ENCODE measurements at places on chromosomes 3 and 15.

- DNase-seq = peak; percentile 70
Observed at GRCh38 chr3:112074616-112075497, 11.3 kb upstream of the C3orf52 start.

DNA sequence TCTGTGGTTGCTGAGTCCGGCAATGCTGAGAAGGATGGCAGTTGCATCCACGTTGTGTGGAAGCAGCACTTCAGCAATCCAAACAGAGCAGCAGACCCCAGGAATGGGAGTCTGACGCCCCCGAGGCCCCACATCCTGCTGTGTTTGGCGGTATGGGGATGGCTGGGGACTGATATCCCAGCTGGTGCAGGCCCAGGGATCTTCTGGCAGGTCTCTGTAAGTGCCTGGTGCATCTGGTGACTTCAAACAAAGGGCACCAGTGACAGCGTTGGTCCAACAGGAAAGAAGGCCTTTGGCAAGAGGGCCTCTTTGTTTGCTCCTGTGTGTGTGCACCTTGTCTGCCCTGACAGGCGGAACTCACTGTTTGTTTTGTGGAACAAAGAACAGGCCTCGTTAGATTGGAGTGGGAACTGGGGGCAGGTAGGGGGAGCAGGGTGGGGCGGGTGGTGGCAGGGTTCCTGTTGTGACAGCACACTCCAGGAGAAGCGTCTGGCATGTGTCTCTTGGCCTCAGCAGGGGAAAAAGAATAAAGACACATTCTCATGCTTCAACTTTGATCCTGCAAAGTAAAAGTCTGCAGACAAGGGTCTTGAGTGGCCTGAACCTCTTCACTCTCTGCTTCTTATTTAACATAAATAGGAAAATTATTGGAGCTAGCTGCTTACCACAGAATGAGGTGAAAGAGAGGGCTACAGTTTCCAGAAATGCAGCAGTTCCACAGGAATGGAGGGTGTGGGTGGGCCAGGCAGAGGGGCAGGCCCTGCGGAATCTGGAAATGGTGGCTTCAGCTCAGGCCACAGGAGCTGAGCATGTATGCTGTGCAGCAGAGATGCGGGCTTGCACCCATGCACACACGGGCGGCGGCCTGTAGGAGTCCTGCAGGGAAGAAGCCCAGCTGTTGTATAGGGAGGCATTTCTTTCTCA, 94.5 kb upstream of the MYZAP start:
- peak; percentile 56 for DNase-seq

- DNase-seq = no peak
Observed at GRCh38 chr3:157508461-157508860, 5.2 kb upstream of the VEPH1 start.

GRCh38 chr3:177300039-177300833, 103.0 kb upstream of the TBL1XR1 start:
- no peak for DNase-seq

DNA sequence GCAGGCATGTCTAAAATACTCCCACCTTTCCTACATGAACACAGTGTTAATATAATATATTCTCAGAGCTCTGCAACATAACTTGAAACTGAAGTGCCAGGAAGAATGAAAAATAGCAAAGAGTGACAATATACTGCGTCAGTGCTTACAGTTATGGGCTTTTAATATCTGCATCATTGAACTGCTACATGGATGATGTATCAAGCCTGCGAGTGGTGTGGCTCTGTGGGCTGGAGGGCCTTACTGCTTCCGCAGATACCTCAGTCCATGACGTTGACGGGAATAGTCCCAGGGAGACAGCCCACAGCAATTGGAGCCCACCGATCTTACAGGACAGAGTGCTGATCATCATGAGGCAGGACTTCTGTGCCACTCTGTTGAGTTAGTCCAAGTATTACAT, 727.0 kb downstream of the NR2F2 start:
- DNase-seq = no peak

GRCh38 chr3:177647341-177647740, 450.1 kb upstream of the TBL1XR1 start:
- DNase-seq = no peak

GRCh38 chr3:29373131-29373680, 92.3 kb downstream of the RBMS3 start:
- no peak for DNase-seq

DNA sequence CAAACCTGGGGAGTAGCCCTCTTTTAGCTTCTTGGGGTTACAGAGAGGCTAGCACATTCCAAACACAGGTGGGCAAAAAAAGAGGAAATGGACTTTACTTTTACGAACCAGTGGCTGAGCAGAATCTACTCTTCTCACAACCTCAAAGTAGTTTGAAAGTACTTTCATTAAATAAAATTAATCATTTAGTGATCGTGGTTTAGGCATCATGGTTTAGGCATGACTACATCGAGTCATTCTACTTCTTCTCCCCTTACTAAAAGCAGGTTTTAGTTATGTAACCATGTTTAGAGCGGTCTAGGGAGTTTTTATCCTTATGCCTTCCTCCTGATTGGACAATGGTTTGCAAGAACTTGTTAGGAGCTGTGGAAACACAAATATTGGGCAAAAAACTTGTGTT, 2.5 kb upstream of the GREM1 start:
- DNase-seq = no peak

DNA sequence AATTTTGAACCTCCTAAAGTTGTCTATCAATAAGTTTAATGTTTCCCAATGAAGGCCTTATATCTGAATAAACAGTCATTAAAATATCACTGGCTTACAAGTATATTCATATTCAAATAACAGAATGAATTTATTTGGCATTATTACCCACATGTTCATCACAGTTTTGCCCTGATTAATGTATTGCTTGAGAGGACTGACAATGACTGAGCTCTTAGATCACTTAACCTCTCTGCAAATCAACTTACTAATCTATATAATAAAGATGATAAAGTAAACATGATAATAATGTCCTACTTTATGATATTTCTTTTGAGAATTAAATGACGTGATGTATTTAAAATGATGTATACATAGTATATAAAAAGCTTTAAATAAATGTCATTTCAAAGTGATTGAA, 532.0 kb upstream of the GBE1 start:
- no peak for DNase-seq

GRCh38 chr3:151327571-151328198, 1.7 kb downstream of the P2RY13 start:
- DNase-seq = peak; percentile 3

DNA sequence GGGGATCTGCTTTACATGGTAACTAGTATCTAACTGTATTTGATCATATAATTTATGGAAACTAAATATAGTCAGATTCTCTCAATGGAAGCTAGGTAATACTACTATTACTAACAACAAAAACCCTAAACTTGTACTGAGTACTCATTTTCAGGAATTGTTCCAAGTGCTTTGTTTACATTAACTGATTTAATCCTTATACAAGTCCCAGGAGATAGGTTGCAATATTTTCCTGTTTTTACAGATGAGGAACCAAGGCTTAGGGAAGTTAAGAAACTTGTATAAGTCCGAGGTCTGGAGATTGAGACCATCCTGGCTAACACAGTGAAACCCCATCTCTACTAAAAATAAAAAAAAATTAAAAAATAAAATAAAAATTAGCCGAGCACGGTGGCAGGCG, 7.5 kb upstream of the MTHFS start:
- DNase-seq = no peak

DNA sequence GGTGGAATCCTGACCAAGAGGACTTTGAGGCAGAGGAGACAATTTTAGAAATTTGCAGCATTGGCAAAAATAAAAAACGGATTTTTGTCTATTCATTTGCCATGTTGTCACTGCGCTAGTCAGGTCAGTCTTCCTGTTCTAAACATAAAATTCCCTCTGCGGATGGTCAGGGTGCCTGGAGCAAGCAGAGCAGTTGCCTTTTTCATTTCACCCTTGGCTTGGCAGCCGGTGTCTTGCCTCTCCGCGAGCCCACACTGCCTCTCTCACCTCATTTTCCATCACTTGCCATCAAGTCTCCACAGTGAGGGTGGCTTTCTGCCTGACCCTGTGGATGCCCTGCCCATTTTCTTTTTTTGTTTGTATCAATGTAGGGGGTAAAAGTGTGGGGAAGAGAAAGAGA, 396.1 kb downstream of the LRTM1 start:
- no peak for DNase-seq

GRCh38 chr3:37949866-37950265, 40.7 kb upstream of the VILL start:
- no peak for DNase-seq

- no peak for DNase-seq
Observed at GRCh38 chr15:88845616-88846015, 42.4 kb downstream of the ACAN start.

DNA sequence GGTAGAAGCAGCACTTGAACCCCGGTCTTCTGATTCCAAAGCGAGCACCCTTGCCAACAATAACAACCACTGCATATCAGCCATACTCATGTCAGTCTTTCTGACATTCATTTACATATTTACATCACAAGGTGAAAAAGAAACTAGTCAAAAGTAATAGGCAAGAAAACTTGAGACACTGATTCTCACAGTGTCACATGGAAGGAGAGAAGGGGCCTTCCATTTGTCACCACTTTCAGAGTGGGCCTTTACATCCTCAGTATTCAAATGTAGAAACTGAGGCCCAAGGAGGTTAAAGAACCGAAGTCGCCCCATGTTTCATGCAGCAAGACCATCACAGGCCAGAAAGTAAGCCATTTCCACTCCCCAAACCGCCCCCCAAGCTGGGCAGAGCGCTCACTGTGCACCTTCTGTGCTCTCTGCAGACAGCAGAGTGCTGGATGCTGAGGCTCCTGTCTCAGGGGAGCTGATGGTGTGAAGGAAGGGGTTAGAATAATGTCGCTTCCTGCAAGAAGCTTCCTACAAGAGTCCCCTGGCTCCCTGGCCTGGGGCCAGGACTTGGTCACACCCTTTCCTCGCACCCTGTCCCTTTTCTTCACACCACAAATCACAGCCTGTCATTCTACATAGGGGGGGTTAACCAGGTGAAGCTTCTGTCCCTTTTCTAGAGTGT, 260.1 kb downstream of the UACA start:
- DNase-seq = no peak

GRCh38 chr3:105430455-105430854, 63.7 kb downstream of the ALCAM start:
- DNase-seq = no peak

DNA sequence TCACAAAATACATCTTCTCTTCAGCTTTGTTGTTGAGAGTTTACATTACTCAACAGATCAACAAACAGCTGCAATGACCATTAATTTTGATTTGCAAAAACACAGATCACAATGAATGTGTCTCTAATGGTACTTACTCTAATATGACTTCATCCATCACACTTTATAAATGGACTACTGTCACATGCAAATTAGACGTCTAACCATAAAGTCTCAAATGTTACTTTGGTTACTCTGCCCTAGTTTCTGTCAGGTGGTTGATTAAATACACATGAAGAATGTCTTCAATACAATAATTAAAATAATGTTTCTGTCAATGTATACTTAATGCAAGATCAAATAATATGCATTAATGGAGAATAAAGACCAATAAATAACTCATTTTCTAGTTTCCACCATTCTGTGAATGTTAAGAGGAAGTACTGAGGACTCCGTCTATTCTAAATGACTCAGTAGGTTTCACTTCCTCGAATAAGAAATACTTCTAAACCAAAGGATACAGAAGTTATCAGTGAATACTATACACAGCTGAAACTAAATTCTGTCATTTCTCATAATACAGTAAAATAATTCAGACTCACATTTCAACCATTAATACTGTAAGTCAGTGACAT, 145.8 kb downstream of the CBLB start:
- DNase-seq = no peak

- no peak for DNase-seq
Observed at GRCh38 chr3:113238503-113238902, 27.1 kb downstream of the BOC start.

DNA sequence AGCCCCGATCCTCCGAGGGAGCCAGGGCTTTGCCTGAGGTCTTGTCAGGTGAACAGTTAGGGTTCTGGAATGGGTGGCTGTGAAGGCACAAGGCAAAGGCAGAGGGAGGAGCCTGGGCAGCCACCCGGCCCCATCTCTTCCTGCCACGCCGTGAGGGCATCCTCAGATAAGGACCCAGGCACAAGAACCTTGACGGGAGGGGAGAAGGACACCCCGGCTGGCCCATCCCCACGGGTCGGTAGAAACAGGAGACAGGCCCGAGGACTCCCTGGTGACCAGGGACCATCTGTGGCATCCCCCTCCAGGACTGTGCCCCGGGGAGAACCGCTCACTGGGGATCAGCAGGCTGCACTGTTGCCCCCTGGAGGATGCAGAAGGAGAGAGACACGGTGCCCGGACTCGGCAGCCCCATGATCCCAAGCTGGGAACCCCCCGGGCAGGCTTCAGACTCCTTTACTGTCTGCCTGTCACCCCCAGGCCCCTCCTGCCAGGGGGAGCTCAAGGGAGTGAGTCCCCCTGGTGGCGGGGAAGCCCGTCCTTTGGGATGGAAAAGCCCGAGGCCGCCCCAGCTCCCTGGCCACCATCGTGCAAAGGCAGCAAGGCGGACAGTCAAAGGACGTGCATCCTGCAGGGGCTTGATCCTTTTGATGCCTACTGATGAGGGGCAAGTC, 12.3 kb upstream of the PCSK6 start:
- no peak for DNase-seq

DNA sequence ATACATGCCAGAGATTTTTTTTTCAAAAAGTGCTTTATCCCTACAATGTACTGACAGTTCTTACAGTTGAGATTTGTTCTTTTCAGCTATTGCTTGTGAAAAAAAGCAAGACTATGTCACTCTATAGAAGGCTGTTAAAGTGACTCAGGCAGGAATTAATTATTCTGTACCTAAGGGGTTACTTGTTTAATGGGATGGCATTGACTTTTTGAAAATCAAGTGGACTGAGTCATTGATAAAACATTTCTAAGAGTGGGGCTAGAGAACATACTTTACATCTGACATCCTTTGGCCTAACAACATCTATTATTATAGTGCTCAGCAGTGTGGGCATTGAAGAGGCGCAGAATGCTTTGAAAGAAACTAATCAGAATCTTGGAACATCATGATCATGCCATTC, 34.3 kb downstream of the INTS14 start:
- DNase-seq = no peak

DNA sequence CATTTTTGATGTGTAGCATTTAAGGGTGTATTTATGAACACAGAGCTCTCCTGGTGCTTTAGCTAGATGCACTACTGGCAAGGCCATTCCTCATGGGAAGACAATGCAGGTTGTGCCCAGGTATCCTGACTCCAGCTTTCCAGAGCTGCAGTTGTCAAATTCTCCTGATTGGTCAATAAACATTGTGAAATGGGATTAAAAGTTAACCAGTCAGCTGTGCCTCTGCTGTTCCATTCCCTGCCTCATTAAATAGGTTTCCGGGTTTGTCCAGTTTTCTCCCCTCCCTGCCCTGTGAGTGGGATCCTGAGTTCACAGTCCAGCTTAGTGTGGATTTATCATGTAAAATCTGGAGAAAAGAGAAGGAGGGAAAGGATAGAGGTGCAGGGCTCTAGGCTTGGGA, 207.3 kb downstream of the SQOR start:
- DNase-seq = no peak

GRCh38 chr15:69780374-69780773, 317.3 kb downstream of the TLE3 start:
- DNase-seq = no peak

- no peak for DNase-seq
Observed at GRCh38 chr15:92914103-92914499, 14.0 kb downstream of the CHD2 start.

Measured in NCI-H1417 treated with DMSO at 0.1 percent for 48 hours (cell line).